Jurkat, Clone E6-1 (cell line): ENCODE measurements at places on chromosomes 12 and 14.
A peak's percentile ranks its signal among the peaks of the same experiment; 100 is the strongest.

DNA sequence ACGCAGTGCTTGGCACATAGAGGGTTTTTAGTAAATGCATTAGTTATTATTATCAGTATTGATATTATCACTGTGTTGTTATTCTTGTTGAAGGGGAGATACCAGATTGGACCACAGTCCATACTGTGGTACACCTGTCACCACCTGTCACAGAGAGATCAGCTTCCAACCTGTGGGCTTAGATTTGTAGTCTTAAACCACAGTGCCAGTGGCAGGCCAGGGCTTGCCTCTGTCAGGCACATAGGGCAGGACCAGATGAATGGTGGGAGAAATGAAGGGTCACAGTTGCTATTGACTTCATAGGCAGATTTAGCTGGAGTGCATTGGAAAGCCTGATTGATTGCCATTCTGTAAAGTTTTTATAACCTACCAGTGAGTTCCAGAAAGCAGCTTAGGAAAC lies 35.1 kb downstream of the ARL1 start:
- DNase-seq: no peak

DNA sequence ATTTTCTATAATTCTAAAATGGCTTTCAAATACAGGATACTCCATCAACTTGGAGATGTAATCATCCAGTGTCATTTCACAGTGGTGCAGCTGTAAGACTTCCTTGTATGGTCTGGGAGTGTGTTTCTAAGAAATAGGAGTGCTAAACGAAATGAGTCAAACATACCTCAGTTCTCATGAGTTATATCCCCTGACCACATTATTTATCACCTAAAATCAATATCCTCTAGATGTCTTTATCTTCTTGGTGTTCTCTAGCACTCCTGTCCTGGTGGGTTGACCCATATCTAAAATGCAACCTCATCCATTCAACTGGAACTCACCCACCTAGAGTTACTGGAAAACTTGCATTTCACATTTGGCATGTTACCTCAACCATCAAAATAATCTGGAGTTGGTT lies 33.2 kb downstream of the TMEM30B start:
- no peak for DNase-seq

DNA sequence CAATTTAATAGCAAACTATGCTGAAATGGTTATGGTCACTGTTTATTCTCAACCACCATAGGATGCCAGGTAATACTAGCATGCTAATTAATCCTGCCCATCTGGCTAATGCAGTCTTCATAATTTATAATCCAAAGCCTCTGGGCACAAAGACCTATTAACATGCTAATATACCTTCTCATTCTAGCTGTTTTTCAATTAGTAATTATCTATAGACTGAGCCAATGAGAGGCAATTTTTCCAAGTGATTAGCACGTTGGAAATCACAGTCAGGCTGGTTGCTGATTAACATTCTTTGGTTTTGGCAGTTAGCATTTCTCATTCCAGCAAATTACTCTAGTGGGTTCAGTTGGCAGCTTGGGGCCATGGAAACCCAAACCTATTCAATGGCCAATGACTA lies 357.2 kb downstream of the SEC23A start:
- DNase-seq: no peak

DNA sequence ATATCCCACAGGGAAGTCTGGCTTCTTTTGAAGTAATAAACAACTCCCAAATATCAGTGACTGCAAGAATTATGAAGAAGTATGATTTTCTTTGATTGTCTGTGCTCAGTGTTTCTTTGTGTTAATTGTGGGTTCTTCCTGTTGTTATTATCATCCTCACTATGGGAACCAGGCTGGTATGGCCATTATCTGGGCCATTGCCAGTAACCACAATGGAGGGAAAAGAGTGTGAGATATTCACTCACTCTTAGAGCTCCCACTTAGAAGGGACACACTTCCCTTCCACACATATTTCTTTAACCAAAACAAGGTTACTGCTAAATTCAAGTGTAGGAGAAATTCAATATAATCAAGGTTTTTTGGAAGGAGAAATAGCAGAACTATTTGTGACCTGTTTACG lies 503.7 kb downstream of the SLC6A15 start:
- DNase-seq: no peak

DNA sequence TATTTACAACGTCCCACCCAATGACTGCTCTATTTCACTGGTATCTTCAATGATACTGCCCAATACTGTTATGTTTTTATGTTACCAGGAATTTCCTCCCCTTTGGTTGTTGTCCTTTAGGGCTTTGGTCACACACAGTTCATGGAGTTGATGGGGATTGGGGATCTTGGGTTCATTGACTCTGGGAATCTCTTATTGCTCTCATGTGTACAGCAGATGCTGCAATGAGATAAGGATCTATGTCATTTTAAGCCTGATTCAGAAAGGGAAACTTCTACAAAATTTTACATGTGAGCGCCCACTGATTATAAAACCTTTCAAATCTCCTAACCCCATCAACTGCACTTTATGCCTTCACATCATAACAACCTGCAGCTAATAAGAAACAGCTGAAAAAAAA lies 67.2 kb downstream of the FAR2 start:
- DNase-seq: no peak

GRCh38 chr12:13079440-13079906 lies 24.0 kb downstream of the GSG1 start:
- DNase-seq: no peak

- DNase-seq: no peak
Observed at GRCh38 chr12:68036642-68037041, 47.4 kb downstream of the IFNG-AS1 start.

DNA sequence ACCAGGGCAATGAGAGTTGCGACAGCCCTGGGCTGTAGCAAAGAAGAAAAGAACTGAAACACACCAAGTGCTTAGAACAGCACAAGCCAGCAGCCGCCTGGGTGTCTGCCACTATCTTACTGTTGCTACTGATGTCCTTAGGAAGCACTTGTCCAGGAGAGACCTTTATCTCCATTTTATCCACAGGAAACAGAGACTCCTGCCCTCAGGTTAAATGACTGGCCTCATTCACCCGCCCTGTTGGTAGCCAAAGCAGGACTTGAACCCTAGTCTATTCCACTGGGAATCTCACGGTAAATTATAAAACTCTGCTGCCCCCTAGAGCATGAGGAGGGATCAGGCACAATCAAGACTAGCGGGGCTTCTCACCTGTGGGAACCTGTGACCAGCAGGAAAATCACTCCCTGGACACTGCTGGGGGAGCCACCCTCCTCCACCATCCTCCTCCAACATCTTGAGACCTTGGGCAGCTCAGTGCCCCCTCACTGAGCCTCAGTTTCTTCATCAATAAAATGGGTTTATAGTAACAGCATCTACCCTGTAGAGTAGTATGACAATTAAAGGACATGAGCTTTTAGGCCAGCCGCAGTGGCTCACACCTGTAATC lies 20.5 kb upstream of the TESC start:
- peak; percentile 37 for DNase-seq

- no peak for DNase-seq
Observed at GRCh38 chr12:114221136-114221833, 184.7 kb downstream of the TBX5 start.

GRCh38 chr14:45262637-45263036 lies 9.6 kb upstream of the MIS18BP1 start:
- no peak for DNase-seq

- no peak for DNase-seq
Observed at GRCh38 chr12:94864987-94865386, 138.5 kb downstream of the NDUFA12 start.

- DNase-seq: no peak
Observed at GRCh38 chr12:3247629-3248161, 170.5 kb downstream of the TSPAN9 start.

DNA sequence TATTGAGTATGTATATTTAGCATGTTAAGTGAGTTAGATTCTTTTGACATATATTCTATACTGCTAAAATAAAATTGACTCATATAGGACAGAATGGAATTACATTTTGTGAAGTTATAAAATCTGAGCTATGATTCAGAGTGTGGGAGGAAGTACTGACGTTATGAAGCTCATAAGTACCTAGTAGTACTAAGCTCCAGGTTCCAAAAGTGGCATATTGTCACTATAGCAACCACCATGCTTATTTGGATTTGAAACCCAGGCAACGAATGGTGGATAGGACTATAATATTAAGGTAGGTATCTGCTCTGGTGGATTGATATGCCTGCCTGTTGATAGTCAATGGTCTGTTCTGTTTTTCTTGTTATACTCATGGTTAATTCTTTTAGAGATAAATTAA lies 2.2 kb upstream of the FBXO33 start:
- no peak for DNase-seq

DNA sequence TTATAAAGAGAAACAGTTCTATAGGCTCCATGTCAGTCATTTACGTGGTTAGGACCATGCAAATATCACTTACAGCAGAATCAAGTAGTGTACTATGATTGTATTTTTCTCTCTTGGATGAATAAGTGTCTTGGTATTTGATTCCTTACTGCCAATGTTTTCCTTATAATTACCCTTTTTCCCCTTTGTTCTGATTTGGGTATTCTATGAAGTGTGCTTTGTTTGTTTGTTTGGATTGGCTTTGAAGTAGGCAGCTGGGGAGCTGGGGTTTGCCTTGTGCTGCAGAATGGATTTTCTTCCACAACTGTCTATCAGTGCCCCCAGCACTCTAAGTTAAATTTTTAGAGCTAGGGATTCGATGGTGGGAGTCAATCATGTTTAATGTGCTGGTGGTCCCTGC lies 12.4 kb downstream of the TMEM120B start:
- no peak for DNase-seq

DNA sequence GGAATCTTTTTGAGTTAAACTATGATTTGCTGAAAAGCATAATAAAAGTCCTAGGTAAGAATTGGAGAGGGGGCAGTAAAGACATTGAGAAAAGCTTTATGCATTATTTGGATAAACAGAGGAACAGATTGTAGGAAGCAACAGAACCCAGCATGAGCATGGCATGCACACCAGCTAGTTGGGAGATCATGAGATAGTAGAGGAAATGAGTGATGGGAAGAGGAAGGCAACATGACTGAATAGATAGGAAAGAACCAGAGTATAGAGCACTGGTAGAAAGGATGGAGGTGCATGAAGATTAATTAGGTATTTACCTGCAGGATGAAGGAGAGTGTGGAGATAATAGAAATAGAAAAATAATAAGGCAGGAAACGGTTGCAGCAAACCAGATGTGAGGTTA lies 248.5 kb upstream of the LMO3 start:
- no peak for DNase-seq

DNA sequence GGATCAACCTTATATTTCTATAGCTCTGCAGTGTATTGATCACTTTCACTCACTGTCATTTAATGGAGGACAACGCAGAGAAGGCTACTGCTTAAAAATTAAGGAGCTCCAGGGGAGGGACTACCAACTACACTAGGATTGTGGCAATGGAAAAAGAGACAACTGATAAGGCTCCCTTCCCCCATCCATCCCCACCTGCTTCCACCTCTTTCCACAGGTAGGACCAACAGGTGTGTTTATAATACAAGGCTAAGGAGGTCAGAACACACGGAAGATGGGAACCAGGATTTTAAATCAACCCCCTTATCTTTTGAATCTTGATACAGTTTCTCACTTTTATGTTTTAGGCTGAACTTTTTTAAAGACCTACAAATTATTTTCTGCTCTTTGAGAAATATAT lies 90.8 kb downstream of the STAB2 start:
- DNase-seq: no peak

- no peak for DNase-seq
Observed at GRCh38 chr12:48065041-48065440, 40.8 kb downstream of the SENP1 start.

DNA sequence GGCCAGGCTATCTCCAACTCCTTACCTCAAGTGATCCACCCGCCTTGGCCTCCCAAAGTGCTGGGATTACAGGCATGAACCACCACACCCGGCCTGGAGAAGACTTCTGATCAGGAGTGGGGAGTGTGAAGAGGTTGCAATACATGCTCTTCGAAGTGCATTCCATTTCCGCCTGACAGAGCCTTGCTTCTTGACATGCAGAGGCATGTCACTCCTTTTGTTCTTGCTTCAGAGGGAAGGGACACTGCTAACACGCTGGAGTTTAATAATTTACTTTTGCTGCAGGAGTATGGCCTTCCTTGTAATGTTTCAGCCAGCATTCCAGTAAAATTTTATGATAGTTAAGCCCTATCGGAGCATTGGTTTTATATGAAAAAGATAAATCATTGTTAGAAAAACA lies 74.9 kb downstream of the SLC25A47 start:
- DNase-seq: no peak

DNA sequence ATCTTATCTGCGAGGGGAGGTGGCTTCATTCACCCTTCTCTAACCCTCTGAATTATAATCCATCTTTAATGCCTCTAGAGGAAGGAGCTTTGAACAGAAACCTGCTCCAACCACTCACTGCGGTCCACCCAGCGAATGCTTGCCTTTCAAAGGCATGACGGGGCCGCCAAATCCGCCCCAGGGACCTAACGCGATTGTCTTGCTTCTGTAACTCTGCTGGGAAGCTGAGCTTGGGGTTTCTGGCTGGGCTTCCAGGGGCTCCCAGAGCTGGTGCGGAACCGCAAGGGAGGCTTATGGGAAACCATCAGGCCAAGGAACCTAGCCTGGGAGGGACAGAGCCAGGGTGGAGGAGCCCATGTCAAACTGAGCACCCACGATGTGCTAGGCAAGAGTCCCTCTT lies 231.2 kb upstream of the LHX5 start:
- DNase-seq: no peak

GRCh38 chr12:74482115-74482514 lies 55.5 kb upstream of the ATXN7L3B start:
- no peak for DNase-seq

- DNase-seq: peak; percentile 39
Observed at GRCh38 chr14:92750994-92751400, 2.6 kb upstream of the LGMN start.

DNA sequence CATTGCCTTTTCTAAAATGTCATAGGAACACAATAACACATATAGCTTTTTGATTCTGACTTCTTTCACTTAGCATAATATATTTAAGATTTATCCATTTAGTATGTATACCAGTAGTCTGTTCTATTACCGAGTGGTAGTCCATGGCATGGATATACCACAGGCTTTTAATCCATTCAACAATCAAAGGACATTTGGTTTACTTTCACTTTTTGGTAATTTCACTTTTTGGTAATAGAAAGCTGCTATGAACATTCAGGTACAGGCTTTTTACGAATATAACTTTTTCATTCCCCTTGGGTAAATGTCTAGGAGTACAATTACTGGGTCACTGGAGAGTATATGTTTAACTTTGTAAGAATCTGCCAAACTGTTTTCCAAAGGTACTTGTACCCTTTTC lies 100.7 kb upstream of the PRICKLE1 start:
- no peak for DNase-seq

GRCh38 chr12:74401966-74402365 lies 135.7 kb upstream of the ATXN7L3B start:
- DNase-seq: no peak

DNA sequence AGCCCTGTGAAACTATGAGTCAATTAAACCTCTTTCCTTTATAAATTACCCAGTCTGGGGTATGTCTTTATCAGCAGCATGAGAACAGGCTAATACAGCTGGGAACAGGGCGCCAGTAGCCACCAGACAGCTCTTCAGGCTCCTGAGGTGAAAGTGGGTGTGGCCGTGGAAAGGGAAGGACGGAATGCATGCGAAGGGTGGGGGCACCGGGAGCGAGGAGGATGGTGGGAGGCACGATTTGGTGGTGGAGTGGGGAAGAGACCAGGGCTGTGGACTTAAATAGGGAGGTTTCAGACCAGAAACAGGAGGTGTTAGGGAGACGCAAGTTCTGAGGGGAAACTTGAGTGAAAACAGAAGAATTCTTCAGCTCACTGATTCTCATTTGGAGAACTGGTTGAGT lies 44.1 kb upstream of the CHST11 start:
- no peak for DNase-seq
